OCI-M1 (cell line): ENCODE measurements at places on chromosomes 7 and 10.
A peak's percentile ranks its signal among the peaks of the same experiment; 100 is the strongest.

DNA sequence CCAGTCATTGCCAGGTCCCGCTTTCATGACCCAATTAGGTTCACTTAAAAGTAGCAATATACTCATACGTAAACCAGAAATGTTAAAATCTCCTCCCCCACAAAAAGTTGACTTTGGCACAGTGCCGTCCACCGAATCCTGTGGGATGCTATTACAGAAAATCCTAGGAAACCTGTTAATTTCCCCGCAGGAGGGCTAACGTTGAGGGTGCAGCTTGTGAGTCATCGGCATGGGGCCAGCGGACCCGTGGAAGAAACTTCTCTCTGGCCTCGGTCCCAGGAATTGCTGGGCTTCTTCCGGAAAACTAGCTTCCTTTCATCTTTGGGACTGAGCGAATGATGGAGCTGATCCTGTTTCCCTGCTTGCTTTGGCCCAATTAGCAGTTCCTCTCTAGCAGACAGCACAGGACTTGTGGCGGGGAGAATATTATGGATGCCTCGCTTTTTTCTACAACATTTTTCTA is 13.5 kb downstream of the CRYGN start:
- no peak for DNase-seq

DNA sequence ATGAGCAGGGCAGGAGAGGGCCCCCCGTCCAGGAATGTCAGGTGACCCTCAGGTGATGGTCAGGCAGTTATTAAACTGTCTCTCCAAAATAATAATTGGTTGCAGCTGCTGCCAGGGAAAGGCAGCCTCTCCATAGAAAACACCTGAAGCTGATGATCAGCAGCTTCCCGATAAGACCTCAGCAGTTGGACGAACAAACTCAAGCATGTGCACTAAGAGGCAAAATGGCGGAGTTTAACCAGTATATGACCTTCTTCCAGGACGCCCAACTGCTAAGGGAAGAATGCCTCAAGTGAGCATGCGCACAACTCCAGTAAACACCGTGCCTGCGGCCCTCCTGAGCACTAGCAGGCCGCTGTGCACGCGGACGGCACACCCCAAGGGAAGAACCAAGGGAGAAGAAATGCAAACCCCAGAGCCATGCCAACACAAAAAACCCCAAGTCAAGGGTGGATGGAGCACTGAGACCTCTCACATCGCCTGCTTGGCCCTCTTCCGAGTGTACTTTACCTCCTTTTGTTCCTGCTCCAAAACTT is 38.9 kb upstream of the ADARB2 start:
- no peak for DNase-seq

GRCh38 chr7:117807676-117808075 is 65.6 kb downstream of the CTTNBP2 start:
- no peak for DNase-seq

DNA sequence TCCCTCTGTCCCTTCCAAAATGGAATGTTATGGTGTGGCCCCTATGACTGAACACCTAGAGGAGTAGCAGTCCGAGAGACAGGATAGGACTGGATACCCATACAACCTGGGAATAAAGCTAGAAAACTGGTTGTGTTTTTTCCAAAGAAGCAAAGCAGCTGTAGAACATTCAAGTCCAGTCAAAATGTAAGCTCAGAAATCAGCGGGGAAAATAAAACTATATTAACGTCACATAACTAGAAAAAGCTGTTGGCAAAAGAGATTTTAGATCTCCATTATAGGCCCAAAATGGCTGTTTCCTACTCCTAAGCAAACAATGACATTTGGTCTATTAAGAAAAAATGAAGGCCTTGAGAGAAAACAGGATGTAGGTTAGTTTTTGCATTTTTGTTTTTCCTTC is 177.7 kb downstream of the PTN start:
- DNase-seq, result no peak

- DNase-seq, result no peak
Observed at GRCh38 chr7:136869001-136869961, 829 bp downstream of the CHRM2 start.

DNA sequence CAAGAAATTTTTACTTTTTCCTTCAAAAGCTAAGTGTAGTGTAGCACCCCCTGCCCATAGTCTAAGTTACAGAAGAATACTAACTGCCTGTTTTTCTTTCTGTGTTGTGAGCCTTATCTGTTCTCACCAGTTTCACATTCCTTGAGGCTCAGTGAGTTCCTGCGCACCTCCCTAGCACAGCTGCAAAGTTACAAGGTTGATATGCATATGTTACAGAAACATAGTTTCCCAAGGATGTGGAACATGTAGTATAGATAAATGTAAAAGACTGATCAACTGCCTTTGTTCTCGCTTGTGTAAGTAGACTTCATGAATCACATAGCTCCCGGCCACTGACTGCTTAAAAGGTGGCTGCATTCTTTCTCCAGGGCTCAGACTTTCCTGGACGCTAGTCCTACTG is 6.7 kb upstream of the ZNF33B start:
- DNase-seq, result peak; percentile 93

- peak; percentile 80 for DNase-seq
Observed at GRCh38 chr10:99431190-99431760, 851 bp upstream of the GOT1 start.

DNA sequence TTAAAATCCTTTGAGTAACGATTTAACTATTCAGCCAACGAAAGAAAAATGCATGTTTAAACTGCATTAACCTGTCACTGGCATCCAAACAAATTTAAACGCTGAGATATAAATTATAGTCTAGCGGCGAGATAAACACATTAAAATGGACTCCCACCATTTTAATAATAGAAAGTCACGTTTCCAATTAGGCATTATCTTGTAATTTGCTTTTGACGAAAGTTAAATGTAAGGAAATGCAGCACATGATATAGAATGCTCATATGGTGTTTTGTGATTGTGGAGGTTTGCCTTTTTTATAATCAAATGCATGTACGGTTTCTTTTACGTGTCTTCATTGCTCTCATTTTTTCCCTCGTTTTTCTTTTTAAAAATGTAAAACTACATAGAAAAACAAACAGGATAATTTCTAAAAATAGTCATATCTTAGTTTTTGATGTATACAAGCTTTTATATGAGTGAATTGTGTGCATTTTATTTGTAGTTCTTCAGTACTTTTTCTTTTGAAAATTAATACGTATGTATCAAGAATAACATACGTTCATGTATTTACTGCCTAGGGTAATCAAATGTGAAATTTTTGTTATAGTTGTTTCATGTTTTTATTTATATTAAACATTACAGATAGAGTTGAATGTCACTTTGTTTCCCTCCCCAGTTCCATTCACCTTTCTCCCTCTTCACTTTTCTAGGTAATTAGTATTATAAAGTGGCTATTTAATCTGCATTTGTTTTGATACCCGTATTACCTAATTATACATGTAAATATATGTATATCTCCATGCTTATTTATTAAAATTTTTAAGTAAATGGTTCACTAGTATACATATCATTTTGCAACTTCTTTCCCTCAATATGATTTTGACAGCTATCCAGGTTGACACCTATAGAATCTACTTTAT is 1.1 kb upstream of the KLF14 start:
- DNase-seq, result peak; percentile 35

- no peak for DNase-seq
Observed at GRCh38 chr7:111561654-111561903, 713 bp downstream of the IMMP2L start.

DNA sequence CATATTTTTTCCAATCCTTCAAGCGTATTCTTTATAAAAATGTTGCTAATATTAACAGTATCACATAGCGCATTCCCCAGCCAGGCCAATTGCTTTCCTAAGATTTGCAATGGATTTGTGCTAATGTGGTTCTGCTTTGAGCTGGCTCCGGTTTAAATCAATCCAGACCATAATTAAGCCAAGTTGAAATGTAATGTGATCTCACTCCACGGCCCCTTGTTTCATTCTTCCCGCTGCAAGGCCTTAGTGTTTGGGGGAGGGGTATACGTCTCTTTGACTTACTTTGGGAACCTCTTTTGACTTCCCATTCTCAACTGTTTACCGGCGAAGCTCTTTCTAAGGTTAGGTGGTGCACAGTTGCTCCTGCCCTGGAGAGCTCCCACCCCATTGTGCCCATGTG is 86.4 kb downstream of the PRPF18 start:
- no peak for DNase-seq

DNA sequence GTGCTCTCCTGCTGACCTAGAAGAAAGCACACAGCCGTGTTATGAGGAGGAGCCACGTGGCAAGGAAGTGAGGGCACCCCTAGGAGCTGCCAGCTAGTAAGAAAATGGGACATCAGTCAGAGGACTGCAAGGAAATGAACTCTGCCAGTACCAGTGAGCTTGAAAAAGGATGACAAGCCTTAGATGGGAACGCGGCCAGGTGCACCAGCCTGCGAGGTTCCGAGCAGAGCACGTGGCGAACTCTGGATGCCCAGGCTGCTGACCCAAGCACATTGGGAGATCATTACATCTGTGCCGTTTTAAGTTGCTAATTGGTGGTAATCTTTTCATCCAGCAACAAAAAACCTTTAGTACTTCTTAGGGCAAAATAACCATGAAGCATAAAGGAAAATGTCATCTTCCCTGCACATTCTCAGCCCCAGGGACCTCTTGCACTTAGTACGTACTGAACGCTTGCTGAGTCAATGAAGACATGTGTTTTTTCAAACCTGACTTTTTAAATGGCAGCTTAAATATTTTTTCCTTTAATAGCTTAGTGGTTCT is 69.4 kb downstream of the AMZ1 start:
- DNase-seq, result no peak

GRCh38 chr10:35127289-35127891 is 744 bp downstream of the CREM start:
- DNase-seq, result peak; percentile 73

DNA sequence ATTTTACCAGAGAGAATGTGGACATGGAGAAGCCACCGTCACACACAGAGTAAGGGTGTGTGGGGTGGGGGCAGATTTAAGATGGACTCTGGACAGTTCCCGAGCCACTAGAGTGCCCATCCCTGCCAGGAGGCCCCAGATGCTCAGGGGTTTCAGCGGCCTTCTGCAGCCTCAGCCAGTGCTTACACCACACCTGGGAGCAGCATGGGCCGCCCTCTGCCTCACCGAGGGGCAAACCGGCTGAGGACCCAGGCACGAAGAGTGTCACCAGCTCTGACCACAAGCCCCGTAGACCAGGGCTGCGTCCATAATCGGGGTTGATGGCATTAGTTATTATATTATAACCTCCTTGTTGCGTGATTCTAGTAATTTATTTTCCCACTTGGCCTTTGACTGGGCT is 6.7 kb upstream of the MNX1 start:
- DNase-seq, result no peak

DNA sequence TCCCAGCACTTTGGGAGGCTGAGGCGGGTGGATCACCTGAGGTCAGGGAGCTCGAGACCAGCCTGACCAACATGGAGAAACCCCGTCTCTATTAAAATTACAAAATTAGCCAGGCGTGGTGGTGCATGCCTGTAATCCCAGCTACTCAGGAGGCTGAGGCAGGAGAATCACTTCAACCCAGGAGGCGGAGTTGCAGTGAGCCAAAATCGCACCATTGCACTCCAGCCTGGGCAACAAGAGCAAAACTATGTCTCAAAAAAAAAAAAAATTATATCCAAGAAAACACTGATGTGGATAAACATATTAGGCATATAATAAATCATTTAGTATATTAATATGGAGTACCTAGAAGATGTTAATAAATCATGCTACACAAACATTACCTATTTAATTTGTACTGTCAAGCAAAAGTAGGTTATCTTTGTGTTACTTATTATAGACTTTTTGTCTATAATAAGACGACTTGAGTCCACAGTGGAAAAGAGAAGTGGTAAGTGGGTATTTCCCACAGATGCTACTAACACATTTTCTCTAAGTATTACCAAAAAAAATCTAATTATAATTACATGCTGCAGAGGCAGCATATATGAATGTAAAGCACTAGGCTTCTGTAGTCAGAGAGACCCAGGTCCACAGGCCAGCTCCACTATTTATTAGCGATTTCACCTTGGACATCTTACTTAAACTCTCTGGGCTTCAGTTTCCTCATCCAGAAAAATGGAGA is 34.5 kb downstream of the DNMBP start:
- no peak for DNase-seq

DNA sequence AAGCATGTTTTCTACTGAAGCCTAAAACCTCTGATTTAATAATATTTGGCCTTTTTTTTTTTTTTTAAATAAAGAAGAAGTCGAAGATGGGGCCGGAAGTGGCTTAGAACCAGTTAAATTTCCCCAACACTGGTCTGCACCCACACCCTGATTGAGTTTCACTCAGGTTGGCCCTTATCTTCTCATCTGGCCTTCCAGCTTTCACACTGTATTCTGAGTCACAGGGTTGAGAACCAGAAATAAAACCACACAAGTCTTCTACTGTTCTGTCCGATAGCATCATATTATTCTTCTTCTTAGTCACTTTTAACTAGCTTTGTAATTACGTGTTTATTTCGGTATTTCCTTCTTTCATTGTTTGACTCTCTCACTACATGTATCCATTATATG is 9.9 kb downstream of the ZNF365 start:
- DNase-seq, result peak; percentile 78

- no peak for DNase-seq
Observed at GRCh38 chr7:107594961-107595737, 15.1 kb downstream of the BCAP29 start.
